Stimulated activated CD4-positive, alpha-beta T cell treated with anti-CD3 and anti-CD28 coated beads, Interleukin-15, amount 100 ng/mL, for 1 hour (primary cell): ENCODE measurements at places on chromosomes 5 and 9.

DNA sequence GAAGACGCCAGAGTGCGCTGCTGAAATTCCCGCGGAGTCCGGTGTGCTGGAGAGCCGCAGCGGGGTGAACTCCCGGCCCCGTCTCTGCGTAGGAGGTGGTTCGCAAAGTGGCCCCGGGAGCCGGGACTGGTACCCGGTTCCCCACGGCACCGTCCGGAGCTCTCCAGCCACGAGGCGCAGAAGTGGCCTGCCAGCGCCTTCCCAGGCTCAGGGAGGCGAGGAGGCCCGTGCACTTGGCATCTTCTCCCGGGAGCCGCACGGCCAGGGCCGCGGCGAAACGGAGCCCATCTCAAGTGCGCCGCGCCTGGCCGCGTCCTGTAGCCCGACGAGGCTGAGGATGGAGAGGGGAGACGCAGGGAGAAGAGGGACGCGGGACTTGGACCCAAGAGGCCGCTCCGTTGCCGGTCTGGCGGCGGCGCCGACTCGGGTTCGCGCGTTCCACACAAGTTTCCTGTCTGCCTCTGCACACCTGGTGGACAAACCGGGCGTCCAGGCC, 1.1 kb upstream of the IRX1 start:
- DNase-seq = no peak

GRCh38 chr5:82942083-82942881, 134.9 kb downstream of the TMEM167A start:
- no peak for DNase-seq

DNA sequence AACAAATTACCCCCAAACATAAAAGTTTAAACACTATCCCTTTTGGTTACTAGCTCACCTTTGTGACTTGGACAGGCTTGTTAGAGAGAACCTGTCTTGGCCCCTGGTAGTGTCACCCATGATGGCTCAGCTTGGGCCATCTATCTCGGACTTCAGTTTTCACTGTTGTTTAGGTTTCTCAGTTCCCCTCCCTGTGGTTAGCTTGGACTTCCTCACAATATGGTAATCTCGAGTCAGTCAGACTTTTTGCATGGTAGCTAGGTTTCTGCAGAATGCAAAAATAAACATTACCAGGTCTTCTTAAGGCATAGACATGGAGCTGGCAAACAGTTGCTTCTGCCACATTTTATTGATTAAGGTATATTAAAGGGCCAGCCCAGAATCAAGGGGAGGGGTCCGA, 324.3 kb upstream of the RORB start:
- no peak for DNase-seq

DNA sequence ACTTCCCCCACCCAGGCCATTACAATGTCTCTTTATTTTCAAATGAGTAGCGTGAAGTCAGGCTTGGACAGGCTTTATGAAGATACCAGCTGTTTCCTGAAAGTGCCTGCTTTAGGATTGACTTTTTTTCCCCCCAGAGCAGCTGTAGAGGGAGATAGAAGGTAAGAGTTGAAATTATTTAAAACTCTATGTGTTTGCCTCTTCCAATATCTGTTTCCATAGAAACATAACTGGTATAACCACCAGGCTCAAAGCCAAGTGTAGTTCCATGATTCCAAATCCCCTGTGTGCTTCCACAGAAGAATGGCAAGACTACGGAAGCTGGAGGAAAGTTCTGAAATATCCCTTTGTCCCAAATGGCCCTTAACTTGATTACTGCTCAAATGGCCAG, 87.4 kb upstream of the TBC1D2 start:
- no peak for DNase-seq

GRCh38 chr9:128215491-128216409, 12.6 kb downstream of the DNM1 start:
- no peak for DNase-seq

DNA sequence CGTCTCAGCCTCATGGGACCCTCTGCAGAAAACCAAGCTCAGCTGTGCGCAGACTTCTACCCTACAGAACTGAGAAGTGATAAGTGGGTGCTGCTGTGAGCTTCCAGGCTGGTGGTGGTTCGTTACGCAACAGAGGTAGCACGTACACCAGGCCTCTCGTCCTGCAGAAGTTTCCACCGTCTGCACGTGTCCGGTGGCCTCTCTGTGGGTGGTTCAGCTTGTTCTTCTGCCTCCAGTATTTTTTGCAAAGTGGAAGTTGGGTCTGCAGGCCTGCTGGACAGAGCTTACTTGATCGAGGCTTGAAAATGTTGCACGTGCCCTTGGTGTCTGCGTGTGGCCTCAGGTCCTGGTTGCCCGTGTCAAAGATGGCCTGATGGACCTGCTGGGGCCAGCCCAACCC, 27.5 kb downstream of the KCNT1 start:
- DNase-seq = no peak

DNA sequence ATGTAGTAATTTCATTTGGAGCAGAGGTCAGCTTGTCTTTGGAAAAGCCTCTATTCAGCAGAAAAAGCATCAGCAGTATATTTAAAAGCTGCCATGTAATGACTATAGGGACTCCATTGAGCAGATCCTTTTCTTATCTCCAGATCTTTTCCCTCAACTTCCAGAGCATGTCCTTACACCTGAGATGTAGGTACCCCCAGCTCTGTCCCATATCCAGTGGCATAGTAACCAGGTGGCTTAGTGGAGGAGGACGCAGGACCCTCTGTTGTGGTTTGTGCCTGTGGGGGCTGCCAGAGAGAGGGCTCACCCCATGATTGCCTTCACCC, 61.5 kb downstream of the RCL1 start:
- DNase-seq = no peak

- no peak for DNase-seq
These were observed 39.6 kb upstream of the SLC6A19 start for GRCh38 chr5:1161833-1162229.

- DNase-seq = no peak
These were observed 294.8 kb downstream of the ATPSCKMT start for GRCh38 chr5:9954869-9955268.

DNA sequence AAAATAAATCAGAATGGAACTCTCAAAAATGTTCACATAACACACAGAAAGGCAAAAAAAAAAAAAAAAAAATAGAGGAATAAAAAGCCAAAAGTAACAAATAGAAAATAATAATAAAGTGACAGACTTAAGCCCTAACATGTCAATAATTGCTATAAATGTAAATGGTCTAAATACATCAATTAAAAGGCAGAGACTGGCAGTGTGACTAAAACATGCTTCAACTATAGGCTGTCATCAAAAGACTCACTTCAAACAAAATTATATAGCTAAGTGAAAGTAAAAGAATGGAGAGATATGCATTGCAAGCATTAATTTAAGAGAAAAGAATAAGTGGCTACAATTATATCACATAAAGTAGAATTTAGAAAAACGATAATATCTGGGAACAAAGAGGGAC, 114.2 kb downstream of the PHF2 start:
- no peak for DNase-seq

GRCh38 chr5:14097998-14098471, 45.1 kb upstream of the TRIO start:
- no peak for DNase-seq

DNA sequence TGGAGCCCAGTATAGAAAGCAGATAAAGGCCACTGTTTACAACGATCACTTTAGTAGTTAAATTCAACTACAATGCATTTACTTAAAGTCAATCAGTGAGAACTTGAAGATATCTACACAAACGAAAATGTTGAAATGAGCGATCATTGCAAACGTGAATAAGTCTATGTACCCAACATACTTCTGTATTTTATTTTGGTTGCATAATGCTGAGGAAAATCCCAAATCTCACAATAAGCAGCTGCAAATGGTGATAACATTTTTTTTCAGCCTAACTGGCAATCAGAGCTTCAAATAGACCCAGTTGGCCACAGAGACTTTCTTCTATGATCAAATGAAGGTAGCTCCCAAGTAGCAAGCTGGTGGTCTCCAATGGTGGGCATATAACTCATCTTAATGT, 32.1 kb downstream of the PDGFRB start:
- no peak for DNase-seq

DNA sequence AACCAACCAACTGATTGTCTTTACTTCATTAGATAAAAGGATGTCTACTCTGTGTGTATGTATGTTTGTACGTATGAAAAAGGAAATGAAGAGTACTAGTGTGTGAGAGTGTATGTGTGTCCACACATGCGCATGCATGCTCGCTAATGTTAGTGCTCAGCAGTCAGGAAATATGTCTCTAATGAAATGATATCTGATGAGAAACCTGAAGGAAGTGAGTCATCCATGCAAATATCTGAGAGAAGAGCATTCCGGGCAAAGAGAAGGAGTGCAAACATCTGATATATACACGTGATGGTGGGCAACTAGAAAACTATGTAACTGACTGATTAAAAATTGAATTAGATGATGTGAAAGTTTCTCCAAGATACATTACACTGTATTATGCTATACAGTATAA, 29.6 kb upstream of the UGCG start:
- no peak for DNase-seq

DNA sequence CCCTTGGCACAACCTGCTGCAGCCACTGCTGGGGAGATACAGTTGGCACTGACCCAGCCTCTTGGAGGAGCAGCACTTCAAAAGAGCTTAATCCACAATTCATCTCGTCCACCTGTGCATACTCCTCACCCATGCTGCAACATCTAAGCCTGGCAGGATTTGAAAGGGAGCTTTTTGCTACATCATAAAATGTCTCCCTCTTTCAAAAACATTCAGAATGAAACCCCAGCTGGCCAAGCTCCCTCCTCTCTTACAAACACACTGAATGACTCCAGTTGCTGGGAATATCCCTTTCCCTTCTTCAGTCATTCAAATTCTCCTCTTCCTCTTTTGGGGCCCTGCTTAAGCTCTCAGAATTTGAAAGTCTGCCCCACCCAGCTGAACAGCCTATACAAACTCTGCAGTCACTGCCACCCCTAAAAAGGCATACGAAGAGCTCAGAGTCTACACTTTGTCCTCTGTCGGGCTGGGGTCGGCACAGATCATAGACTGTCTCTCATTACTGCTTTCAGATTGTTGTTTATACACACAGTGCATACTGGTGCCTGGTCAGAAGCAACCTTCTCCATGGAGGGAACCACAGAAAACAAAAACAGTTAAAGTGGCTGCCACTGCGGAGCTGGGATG, 8.8 kb upstream of the C5orf15 start:
- no peak for DNase-seq

DNA sequence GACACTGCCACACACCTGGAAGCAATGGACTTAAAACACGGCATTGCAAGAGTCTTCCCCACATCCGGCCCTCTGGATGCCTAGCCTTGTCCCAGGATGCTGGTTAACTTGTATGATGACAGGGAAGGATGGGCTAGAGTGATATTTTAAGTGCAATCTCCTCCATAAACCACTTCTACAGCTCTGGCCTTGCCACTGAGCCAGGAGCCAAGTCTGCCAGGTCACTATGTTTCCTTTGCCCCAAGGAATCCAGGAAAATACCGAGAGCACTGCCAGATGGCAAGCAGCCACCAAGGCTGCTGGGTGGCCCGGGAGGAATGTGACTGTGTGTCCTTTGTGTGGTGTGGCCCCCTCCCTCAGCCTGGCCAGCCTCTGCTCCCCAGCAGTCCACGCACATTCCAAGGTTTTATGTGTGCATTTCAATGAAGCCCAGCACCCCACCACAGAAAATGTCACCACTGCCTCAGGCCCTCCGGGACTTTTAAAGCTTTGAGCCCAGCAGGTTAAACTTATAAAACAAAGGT, 106.0 kb downstream of the FRMD3 start:
- no peak for DNase-seq

GRCh38 chr5:2669913-2670312, 81.6 kb downstream of the IRX2 start:
- no peak for DNase-seq

DNA sequence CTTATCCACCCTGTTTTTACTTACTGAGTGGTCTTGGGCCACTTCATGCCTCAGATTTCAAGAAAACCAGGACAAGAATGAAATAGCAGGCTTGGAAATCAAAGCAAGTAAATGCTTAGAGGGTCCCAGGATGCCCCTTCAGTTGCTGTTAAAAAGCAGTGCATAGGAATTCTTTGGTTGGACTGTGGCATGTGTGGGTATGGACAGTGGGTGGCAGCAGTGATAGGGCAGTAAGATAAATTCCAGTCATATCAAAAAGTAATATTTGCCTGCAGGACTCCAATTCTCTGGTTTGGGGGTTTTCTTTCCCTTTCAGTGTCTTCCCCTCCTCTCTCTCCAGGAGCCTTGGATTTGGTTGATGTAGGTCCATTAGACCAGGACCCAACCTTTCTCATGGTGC, 306.7 kb upstream of the CLINT1 start:
- DNase-seq = no peak

DNA sequence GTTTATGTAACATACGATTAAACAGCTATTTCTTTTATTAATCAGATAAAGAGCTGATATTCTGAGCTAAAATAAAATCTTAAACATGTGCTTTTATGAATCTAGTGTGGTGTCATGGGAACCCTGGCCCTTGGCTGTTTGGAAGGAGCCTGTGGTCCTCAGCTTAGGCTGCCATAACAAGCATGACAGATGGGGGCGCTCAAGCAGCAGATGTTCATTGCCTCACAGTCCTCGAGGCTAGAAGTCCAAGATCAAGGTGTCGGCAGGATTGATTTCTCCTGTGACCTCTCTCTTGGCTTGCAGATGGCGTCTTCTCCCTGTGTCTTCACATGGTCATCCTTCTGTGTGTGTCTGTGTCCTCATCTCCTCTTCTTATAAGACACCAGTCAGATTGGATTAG, 448.2 kb downstream of the GADD45G start:
- no peak for DNase-seq

GRCh38 chr5:82165740-82166530, 112.2 kb downstream of the RPS23 start:
- DNase-seq = no peak

DNA sequence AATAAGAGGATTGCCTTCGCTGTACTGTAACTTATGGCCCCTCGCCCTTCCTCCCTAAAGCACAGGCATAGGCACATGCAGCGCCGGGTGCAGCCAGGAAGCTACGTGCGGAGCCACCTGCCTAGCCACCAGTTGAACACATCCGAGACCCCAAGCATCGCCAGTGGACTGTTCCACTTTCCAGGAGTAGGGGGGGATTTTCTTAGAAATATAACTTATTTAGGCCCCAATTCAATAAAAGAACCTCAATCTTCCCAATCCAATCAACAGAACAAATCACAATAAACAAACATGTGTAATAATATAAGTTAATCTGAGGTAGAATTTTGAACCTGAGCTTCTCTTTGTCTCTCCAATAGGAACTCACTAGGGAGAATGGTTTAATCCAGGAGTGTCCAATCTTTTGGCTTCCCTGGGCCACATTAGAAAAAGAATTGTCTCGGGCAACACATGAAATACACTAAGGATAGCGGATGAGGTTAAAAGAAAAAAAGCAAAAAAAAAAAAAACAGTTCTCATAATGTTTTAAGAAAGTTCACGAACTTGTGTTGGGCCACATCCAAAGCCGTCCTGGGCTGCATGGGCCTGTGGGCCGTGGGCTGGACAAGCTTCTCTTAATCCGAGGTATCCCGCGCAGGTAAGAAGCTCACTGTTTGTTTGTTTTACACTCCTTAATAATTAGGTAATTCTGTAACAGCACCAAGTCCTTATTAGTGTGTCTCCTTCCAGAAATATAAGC, 22.0 kb upstream of the NIPBL start:
- no peak for DNase-seq

GRCh38 chr5:67265951-67266350, 69.4 kb upstream of the CD180 start:
- no peak for DNase-seq

- no peak for DNase-seq
These were observed 92.2 kb downstream of the CDC42SE2 start for GRCh38 chr5:131355971-131356528.

- DNase-seq = no peak
These were observed 9.5 kb downstream of the CPLX2 start for GRCh38 chr5:175880797-175881312.

GRCh38 chr9:12266758-12267157, 426.4 kb upstream of the TYRP1 start:
- DNase-seq = no peak
